Fibroblast of skin of back (primary cell): ENCODE measurements at places on chromosomes 13 and 19.

GRCh38 chr13:20410726-20411125 lies 114.9 kb downstream of the CRYL1 start:
- no peak for DNase-seq

DNA sequence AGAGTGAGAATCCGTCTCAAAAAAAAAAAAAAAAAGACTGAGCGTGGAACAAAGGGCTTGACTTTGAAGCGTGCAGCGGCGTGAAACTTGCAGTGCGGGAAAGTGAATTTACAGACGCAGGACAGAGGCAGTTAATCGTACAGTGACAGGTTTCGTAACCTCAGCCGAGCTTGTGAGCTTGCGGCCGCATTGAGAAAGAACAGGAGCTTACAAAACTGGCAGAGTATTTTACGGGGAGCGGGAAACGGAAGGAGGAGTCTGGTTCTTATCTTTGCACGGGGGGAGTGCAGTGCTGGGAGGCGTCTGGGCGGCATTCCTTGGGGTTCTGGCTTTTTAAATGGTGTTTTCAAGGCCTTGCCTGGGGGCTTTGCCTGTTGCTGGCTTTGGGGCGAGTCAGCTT lies 6.0 kb upstream of the BSG start:
- no peak for DNase-seq

GRCh38 chr19:45782162-45782691 lies at the start of gene DMPK:
DMPK (minus strand) TSS chr19:45782490; CDS start chr19:45782352, 138 bp downstream.
- DNase-seq = no peak

DNA sequence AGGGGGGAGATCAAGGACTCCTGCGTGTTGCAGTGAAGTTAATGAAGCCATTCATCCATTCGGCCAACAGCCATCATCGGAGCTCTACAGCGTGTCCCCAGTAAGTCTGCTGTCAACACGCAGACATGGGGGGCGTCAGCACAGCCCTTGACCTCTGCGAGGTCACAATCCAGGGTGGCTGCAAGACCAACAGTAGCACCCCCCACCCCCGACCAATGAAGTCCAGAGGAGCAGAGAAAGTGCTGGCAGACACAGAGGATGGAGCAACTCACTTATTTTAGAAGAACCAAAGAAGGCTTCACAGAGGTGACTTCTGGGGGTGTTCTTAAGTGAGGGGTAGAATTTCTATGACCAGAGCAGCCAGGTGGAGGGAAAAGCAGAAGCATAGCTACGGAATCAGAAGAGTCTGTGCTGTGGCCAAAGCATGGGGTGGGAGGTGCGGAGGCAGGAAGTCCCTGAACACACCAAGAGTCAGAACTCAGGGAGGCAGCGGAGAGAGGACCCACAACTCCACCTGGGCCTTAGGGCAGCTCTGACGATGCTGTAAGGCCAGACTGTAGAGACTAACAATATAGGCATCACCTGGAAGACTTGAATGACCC lies 185.4 kb downstream of the FOXO1 start:
- no peak for DNase-seq

DNA sequence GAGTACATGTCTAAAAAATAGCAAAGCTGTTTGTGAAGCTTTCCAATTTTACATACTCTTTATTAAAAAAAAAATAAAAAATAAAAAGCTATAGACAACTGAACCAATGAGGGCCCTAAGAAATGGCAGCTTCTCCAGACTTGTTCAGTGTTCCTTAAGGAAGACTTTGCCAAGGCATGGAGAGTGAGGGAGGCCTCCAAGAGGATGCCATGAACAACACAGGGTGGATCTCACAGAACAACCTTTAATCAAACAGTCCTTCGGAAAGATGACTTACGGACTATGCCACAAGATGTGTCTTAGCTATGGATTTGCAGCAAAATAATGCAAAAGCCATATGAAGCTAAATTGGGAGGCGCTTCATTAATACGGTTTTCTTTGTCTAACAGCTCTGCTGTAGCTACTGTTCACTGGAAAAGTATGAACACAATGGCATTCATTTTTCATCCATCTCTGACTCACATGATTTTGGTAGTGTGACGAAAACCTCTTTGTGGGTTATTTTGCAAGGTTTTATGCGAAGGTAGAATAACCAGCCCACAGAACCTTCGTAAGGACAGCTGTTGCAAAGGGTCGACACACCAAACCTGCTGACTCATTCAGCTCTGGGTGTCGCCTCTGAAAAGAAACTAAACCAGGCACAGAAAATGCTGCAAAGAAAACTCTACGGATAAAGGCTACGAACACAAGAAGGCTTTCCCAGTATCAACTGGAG lies 27.7 kb downstream of the EFNB2 start:
- DNase-seq = peak; percentile 92

- peak; percentile 43 for DNase-seq
Measured at GRCh38 chr13:32538143-32538620, 413 bp downstream of the N4BP2L2 start.

DNA sequence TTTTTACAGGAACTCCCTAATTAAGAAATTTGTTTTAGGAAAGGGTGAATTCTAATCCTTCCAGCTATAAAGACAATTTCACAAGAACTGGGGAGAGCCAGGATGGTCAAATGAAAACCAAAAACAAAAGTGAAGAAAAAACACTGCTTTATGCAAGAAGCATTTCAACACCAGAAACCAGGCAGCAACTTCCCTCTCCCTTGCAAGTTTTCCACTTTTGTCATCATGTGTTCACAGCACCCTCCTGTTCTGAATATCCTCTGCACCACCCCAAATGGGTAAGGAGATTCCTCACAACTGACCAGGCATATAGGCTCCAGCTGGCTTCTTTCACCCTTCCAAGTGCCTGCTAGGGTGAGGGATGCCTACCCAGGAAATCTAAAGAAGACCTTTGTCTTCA lies 328.1 kb downstream of the TBC1D4 start:
- DNase-seq = no peak
